ENCODE measurements at places on chromosomes 3 and 15.

DNA sequence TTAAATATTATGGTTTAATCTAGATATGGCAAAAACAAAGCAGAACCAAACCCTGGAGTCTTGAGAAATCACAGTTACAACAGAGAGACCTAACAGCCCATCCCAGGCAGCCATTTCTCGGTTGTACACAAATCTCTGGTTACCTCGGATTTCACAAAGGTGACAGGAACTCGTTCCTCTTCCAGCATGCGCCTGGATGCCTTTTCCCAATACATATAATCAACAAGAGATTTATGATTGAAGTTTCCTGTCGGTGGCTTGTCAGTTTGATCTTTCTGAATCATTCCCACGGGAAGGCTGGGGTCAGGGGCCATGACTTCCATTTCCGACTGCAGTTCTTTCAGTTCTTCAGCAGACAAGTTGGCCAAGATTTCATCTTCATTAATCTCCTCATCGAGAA, 445 bp downstream of the LMOD3 start:
- DNase-seq = no peak

GRCh38 chr15:86089422-86089821, 9.8 kb downstream of the AGBL1 start:
- DNase-seq = no peak

DNA sequence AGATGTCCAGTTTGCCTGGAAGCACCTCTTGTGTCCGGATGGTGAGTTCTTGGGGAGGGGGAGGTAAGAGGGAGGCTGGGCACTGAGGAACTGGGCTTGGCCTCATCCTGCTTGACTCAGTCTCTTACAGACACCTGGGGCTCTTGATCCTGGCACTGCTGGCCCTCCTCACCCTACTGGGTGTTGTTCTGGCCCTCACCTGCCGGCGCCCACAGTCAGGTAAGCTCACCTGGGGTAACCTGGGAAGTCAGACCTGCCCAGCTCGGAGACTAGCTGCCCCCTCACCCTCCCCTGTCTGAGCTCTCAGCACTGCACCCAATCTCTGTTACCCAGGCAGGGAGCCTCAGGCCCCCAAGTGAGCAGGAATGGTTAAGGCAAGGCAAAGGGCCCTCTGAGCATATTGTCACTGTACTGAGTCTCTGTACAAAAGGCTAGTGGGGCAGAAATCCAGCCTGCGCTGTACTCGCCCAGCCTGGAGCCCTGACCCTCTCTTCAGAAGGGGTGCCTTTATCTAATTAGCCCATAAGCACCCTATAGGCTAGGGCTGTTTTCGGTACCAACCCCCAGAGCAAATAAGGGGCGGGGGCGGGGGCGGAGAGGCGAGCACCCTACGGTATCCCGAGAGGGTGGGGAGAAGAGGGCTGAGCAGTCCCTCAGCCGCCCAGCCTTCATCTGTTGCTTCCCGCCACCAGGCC, 2.2 kb upstream of the IL17RC start:
- DNase-seq = no peak

DNA sequence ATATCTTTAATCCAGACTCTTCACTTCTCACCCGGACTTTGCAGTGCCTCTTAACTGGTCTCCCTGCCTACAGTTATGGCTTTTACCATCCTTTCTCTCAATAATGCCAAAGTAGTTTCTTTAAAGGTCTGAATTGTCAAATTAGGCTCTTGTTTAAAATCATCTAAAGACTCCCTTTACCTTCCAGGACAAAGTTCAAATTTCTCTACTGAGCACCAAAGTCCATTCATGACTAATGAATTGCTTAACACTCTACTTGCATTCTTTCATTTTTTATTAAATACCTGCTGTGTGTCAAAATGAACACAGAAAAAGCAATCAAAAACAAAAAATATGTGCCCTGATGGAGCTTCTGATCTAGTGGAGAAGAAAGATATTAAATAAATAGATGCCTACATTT, 472.4 kb upstream of the UBE2E2 start:
- no peak for DNase-seq

GRCh38 chr15:89326316-89326715, 8.3 kb downstream of the POLG start:
- DNase-seq = no peak

- DNase-seq = no peak
These were observed 334.7 kb upstream of the MDFIC2 start for GRCh38 chr3:70647094-70647493.

DNA sequence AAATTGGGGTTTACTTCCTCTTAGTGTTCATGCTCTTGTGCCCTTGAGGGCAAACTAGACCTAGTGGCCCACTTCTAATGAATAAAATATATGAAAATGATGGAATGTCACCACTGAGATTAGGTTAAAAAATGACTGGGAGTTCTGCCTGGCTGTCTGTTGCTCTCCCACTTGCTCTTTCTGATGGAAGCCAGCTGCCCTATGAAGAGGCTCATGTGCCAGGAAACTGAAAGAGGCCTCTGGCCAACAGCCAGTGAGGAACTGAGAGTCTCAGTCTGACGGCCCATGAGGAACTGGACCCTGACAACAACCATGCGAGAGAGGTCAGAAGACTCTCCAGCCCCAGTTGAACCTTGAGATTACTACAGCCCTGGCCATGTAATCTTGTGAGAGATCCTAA, 107.1 kb upstream of the FHIT start:
- DNase-seq = no peak

- DNase-seq = no peak
These were observed 641.7 kb downstream of the NR2F2 start for GRCh38 chr15:96972201-96972600.

GRCh38 chr3:55180936-55181535, 253.2 kb upstream of the LRTM1 start:
- no peak for DNase-seq
